MM.1S (cell line): ENCODE measurements at places on chromosomes 3 and 15.

- H3K27me3 ChIP-seq, result no peaks in the 10 kb centered on the region
- no peaks in the 10 kb centered on the region for H3K36me3 ChIP-seq
- H3K4me3 ChIP-seq, result no peak overlapping the region
Observed at GRCh38 chr15:70856177-70856883, 2.4 kb upstream of the LARP6 start.

- DNase-seq, result no peak
- H3K36me3 ChIP-seq, result no peaks in the 10 kb centered on the region
- no peak overlapping the region for H3K27ac ChIP-seq
- peaks cover 7% of the 10 kb centered on the region; the same call in 1 of the 2 replicates for H3K4me1 ChIP-seq
- H3K4me3 ChIP-seq, result no peak overlapping the region
- H3K27me3 ChIP-seq, result no peaks in the 10 kb centered on the region
Observed at GRCh38 chr3:55454611-55455010, 32.5 kb downstream of the WNT5A start.

- no peaks in the 10 kb centered on the region for H3K27me3 ChIP-seq
- no peaks in the 10 kb centered on the region for H3K4me1 ChIP-seq
- no peak overlapping the region for H3K4me3 ChIP-seq
- no peak overlapping the region for H3K27ac ChIP-seq
- H3K36me3 ChIP-seq, result no peaks in the 10 kb centered on the region
Observed at GRCh38 chr3:100189444-100189964, 71.3 kb upstream of the TBC1D23 start.

GRCh38 chr3:142904639-142905436 lies 16.0 kb upstream of the PCOLCE2 start:
- no peaks in the 10 kb centered on the region for H3K27me3 ChIP-seq
- H3K27ac ChIP-seq, result no peak overlapping the region
- H3K4me1 ChIP-seq, result peaks cover 8% of the 10 kb centered on the region; the same call in 1 of the 2 replicates
- H3K4me3 ChIP-seq, result no peak overlapping the region

- DNase-seq, result no peak
- no peak overlapping the region for H3K27ac ChIP-seq
- no peaks in the 10 kb centered on the region for H3K36me3 ChIP-seq
- peaks cover 5% of the 10 kb centered on the region; the same call in 1 of the 2 replicates for H3K27me3 ChIP-seq
Observed at GRCh38 chr3:184209146-184209923, 20.1 kb upstream of the VWA5B2 start.

GRCh38 chr15:66016199-66016598 lies 146.9 kb downstream of the RAB11A start:
- H3K36me3 ChIP-seq, result no peaks in the 10 kb centered on the region
- no peak overlapping the region for H3K4me3 ChIP-seq
- peaks cover 10% of the 10 kb centered on the region; the same call in 1 of the 2 replicates for H3K27me3 ChIP-seq
- no peak for DNase-seq

DNA sequence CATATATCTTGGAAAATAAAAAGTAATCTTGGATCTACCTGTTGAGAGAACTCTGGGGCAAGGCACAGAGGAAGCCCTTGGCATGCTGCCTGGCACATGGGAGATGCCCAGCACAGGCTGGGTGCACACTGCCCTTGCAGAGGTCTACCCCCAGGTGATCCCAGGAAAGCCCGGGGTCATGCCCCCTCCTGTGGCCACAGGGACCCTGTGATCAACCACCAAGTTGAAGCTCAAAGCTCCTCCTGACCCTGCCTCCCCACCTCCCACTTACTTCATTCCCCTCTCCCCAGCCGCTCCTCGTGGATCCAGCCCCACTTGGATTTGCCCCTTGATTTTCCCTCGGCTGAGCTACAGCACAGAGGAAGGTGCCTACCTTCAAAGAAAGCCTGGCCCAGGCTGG lies 62.7 kb upstream of the LARS2 start:
- no peaks in the 10 kb centered on the region for H3K36me3 ChIP-seq
- no peak overlapping the region for H3K27ac ChIP-seq
- H3K4me1 ChIP-seq, result 0 out of 2 replicates have a peak, but pooled peaks cover 2% of the 10 kb centered on the region

DNA sequence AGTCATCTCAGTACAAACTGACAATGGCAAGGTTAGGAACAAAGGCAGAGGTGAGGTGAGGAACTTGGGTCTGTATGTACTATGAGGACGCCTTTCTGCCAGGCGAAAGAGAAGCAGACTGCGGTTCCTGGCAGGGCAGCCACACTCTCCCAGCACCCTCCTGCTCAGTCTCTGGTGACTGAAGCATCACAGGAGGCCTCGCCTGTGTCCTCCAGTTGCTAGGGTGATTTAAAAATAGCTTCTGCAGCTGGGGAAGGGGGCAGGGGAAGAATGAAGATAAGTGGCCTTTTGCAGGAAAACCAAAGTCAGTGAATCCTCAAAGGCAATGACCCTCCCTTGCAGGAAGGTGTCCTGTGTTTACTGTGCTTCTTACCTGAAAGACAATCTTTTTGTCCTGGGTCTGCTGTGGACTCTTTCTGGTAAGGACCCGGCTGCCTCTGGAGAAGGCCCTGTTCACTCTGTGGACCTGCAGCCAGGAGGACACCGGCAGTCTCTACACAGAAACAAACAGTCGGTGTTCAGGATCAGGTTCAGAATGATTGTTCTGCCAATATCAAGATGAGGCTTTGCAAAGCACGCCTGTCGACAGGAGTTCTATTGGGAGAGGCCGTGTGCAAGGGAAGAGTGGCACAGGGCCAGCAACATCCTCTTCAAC lies 65.7 kb upstream of the DGKG start:
- peaks cover 9% of the 10 kb centered on the region; the same call in 1 of the 2 replicates for H3K4me1 ChIP-seq
- no peak overlapping the region for H3K4me3 ChIP-seq
- H3K27me3 ChIP-seq, result no peaks in the 10 kb centered on the region
- no peak overlapping the region for H3K27ac ChIP-seq

DNA sequence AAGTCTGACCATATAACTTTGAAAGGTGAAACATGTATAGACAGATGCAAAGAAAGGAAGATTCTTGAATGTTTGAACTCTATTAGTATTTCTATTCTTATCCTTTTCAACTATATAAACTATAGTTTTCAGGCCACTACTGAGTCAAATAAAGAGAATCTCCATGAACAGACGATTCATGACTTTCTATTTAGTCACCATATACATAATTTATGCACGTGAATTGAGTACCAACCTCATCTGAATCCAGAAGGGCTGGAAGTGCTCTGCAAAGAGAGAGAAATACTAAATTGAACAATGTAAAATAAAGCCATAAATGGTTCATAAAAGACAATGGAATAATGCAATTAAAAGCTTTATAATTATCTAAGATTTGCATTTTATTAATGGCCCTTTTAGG lies 9.5 kb upstream of the VPS39 start:
- no peaks in the 10 kb centered on the region for H3K27me3 ChIP-seq
- H3K4me1 ChIP-seq, result no peaks in the 10 kb centered on the region
- no peak for DNase-seq
- no peak overlapping the region for H3K27ac ChIP-seq

DNA sequence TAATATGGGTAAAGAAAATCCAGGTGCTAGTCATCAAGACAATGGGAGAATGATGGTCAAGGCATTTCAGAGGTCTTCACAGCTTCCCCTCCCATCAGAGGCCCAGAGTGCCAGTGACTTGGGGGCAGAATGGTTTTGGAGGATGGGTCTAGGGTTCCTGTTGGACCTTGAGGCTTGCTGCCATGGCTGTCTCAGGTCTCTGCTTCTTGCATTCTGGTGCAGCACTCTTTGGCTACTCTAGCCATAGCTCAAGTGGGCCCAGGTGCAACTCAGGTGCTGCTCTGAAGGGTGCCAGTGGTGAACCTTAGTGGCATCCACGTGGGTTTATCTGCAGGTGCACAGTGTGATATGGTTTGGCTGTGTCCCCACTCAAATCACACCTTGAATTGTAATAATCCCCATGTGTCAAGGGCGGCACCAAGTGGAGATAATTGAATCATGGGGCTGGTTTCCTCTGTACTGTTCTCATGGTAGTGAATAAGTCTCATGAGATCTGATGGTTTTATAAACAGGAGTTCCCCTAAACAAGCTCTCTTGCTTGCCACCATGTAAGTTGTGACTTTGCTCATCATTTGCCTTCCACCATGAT lies 48.5 kb upstream of the PEX5L start:
- no peak overlapping the region for H3K27ac ChIP-seq
- H3K4me1 ChIP-seq, result no peaks in the 10 kb centered on the region
- H3K36me3 ChIP-seq, result no peaks in the 10 kb centered on the region
- peak; percentile 29 for DNase-seq

- no peak overlapping the region for H3K4me3 ChIP-seq
- no peaks in the 10 kb centered on the region for H3K36me3 ChIP-seq
- DNase-seq, result no peak
- no peak overlapping the region for H3K27ac ChIP-seq
Observed at GRCh38 chr3:149342413-149343380, 9.3 kb upstream of the TM4SF18 start.

DNA sequence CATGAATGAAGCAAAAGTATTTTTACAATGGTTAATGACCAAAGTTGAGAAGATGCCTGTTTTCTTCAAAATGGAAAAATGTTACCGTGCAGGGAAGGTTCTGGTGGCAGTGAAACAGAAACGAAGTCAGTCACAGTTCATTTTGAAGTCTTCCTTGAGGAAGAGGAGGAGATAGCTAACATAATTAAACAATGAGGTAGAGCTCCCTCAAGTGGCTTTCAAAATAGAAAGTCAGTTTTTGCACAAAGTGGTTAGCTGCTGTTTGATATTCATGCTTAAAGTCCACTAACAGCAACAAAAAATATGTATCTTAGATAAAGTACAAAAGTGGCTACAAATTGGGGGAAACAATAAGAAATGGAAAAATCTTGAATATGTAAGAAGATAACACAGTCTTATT lies 87.3 kb downstream of the TFG start:
- peak; percentile 64 for DNase-seq
- no peaks in the 10 kb centered on the region for H3K4me1 ChIP-seq
- no peaks in the 10 kb centered on the region for H3K36me3 ChIP-seq
- H3K4me3 ChIP-seq, result peak overlapping the region; percentile 42
- H3K27me3 ChIP-seq, result no peaks in the 10 kb centered on the region
- no peak overlapping the region for H3K27ac ChIP-seq

GRCh38 chr3:179168918-179169317 lies 20.8 kb downstream of the PIK3CA start:
- H3K27ac ChIP-seq, result no peak overlapping the region
- DNase-seq, result no peak
- H3K36me3 ChIP-seq, result no peaks in the 10 kb centered on the region
- no peaks in the 10 kb centered on the region for H3K27me3 ChIP-seq

DNA sequence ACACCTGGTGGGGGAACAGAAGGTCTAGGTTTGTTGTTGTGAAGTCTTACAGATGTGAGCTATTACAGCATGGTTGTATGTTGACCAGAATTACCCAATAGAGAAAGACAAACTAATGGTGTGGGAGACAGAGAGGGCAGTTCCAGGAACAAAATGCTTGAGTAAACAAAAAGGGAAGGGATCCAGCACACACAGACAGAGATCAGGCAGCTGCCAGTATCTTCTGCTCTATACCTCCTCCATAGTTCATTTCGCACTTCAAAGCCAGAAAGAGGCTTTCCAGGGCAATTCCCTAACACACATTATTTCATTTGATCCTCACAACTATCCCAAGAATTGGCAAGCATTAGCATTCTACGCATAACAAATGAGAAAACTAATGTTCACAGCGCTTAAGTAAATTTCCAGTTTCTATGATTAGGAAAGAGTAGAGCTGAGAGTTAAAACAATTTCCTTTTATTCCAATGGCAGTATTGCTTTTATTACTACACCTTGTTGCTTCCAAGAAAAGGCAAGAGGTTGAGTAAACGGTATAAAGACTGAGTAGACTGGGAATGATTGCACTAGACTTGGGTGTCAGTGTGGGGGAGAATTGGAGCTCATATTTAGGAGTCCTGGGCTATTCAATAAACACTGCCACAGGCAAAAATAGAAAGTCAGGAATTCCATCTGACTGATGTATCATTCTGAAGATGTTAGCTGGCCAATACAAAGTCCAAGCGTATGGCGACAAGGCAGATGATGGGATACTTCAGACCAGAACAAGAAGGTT lies 39.7 kb upstream of the ZNF280D start:
- H3K27ac ChIP-seq, result no peak overlapping the region
- no peak overlapping the region for H3K4me3 ChIP-seq
- no peak for DNase-seq

DNA sequence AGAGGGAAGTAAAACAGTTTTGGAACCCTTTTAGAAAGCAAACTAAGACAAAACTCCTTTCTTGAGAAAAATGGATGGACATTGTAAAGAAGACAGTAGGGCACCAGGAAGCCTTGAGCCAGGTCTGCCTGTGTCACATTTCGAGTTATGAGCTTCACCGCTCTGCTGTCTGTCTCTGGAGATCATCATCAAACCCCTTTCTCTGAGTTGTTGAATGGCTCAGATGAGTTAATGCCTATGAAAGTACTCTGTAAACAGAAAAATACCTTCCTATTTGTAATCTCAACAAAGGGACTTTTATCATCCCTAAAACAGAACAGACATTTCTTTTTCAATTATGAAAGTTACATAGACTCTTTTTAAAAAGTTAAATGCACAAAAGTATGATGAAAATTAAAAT lies 145.8 kb downstream of the LPP start:
- H3K27ac ChIP-seq, result no peak overlapping the region
- DNase-seq, result no peak
- peaks cover 16% of the 10 kb centered on the region; the same call in 1 of the 2 replicates for H3K27me3 ChIP-seq

DNA sequence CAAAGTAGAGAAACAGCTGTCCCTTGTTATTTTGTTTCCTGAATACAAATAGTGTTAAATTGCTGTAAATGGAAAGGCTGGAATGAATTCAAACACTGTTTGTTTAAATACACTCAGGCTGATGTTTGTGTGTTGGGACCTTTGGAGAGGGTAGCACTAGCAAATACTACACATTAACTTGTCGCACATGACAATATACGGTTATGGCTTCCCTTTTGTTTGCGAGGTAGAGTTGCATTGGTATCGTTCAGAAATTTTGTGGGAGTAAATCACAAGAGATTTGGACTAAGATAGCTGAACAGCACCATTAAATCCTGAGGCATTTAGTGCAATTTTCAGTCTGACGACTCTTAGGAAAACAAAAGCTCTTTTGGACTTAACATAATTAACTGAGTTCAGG lies 213.0 kb upstream of the ROBO2 start:
- H3K27me3 ChIP-seq, result no peaks in the 10 kb centered on the region
- no peaks in the 10 kb centered on the region for H3K4me1 ChIP-seq
- no peaks in the 10 kb centered on the region for H3K36me3 ChIP-seq
- no peak overlapping the region for H3K27ac ChIP-seq
- DNase-seq, result no peak
- H3K4me3 ChIP-seq, result no peak overlapping the region

GRCh38 chr15:93265111-93265556 lies 176.1 kb upstream of the RGMA start:
- no peak for DNase-seq
- H3K4me1 ChIP-seq, result no peaks in the 10 kb centered on the region
- no peaks in the 10 kb centered on the region for H3K27me3 ChIP-seq

- peaks cover 4% of the 10 kb centered on the region; the same call in 1 of the 2 replicates for H3K4me1 ChIP-seq
- no peak overlapping the region for H3K4me3 ChIP-seq
- no peaks in the 10 kb centered on the region for H3K27me3 ChIP-seq
- H3K27ac ChIP-seq, result no peak overlapping the region
Observed at GRCh38 chr3:3603351-3603750, 195.9 kb upstream of the LRRN1 start.

- H3K27me3 ChIP-seq, result no peaks in the 10 kb centered on the region
- no peaks in the 10 kb centered on the region for H3K36me3 ChIP-seq
- no peaks in the 10 kb centered on the region for H3K4me1 ChIP-seq
- H3K27ac ChIP-seq, result no peak overlapping the region
- DNase-seq, result no peak
- H3K4me3 ChIP-seq, result no peak overlapping the region
Observed at GRCh38 chr15:29369261-29369660, 99.6 kb upstream of the NSMCE3 start.

GRCh38 chr3:197499427-197499826 lies 56.3 kb downstream of the BDH1 start:
- H3K27ac ChIP-seq, result no peak overlapping the region
- no peaks in the 10 kb centered on the region for H3K36me3 ChIP-seq
- no peak overlapping the region for H3K4me3 ChIP-seq
- H3K4me1 ChIP-seq, result peaks cover 17% of the 10 kb centered on the region
- H3K27me3 ChIP-seq, result no peaks in the 10 kb centered on the region
- no peak for DNase-seq
